Right lung (tissue), 10 donors: ENCODE measurements at places on chromosomes 6 and 20. TPM values are rescaled to one million over a fixed set of nuclear protein-coding genes. Genes with fewer than 3 reads are reported as not detected.

Gene RNF182
- polyA plus RNA-seq: 6.3 TPM

Gene C6orf58
- 1.8 TPM for polyA plus RNA-seq

Gene VPS16
- polyA plus RNA-seq: 36.4 TPM

Gene PDE7B
- polyA plus RNA-seq: 4.7 TPM

Gene MUCL3
- polyA plus RNA-seq: 0.10 TPM

Gene MOXD1
- polyA plus RNA-seq: 57.5 TPM

Gene ARMH2
- polyA plus RNA-seq: not detected

Gene GJA1
- 109 TPM for polyA plus RNA-seq

DNA sequence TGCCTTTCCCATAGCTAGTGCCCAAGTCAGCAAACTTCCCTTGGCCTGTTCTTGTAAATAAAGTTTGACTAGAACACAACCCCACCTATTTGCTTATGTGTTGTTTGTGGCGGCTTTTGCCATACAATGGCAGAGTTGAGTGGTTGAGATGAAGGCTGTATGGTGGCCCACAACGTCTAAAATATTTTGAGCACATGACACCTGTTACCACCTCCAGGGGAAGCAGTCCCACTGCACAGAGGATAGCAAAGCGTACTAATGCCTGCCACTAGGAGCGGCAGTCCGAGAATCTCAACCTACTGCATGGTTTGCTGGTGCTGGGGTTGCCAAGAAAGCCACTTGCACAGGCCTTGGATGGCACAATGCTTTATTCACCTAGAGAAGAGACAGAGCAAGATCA, 58.6 kb downstream of the TGM2 start:
- no peak for DNase-seq

- DNase-seq: no peak
Observed at GRCh38 chr6:37612475-37612874, 85.2 kb downstream of the MDGA1 start.

- peak; percentile 5 for DNase-seq
Observed at GRCh38 chr6:30260036-30260504, 46.9 kb upstream of the TRIM26 start.

DNA sequence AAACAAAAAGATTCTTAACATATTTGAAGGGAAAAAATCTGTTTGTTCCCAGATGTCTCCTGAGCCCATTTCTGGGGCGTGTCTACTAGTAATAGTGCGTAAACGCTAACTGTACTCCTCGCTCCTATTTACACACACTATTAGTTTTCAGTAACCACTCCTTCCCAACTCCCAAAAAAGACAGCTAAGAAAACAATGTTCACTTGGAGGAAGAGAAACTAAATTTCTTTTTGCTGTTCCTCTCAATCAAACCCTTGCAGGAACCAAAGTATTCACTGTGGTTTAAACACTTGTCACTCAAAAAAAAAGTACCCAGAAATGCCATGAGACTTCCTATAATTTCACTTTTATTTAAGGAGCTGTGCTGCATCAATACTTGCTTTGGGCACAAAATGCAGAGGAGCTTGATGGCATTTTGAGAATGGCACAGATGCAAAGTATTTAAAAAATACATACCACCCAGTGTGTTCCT, 118.2 kb downstream of the BACH2 start:
- no peak for DNase-seq

DNA sequence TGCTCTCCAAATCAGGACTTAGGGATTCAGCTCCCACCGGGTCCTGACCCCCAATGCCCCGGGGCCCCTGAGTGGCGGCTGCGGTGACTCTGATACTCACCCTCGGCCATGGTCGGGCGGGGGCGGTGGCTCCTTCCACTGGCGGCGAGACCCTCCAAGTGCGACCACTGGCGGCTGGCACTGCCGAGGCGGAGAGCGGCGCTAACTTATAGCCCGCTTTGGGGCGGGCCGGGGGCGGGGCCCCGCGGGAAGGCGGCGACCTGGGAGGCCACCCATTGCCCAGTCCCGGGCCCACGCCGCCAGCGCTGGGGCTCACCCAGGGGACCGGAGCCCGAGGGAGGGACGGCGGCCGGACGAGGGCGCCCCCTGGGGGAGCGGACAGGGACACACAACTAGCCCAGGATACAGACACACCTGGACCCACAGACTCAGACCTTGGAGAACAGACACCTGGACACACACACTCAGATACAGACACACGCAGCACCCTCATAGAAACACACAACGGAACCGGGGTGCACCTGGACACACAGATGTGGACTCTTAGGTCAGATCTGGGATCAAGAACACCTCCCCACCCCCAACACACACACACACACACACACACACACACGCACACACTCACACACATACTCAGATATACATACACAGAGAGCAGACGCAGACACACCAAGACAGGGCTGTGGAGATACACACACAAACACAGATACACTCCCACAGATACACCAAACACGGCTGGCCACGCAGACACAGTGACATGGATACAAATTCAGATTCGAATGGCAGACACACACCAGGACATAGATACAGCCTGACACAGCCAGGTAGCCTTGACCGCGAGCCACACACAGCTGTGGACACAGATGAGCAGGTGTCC, at the start of gene TGM2:
Gene TGM2 (minus strand): TSS at position 182 of the 877 bp plus-strand sequence. CDS start 72 bp downstream, at position 110.
- DNase-seq: peak; percentile 71

DNA sequence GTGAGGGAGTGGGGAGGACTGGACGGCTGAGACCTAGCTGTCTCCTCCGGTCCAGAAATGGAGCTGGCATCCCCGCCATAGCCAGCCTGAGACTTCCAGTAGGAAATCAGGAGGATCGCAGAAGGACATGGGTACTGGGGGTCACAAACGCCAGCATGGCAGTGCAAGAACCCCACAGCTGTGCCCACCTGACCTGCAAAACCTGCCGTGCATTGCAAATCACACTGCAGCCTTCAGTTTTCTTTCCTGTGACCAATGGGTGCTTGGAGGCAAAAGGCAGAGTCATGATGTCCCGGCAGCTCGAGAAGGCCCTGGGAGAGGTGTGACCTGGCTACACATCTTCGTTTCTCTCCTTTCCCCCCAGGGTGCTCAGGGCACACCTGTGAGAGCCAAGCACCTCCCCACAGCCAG, 23.3 kb upstream of the PHACTR3 start:
- DNase-seq: no peak

DNA sequence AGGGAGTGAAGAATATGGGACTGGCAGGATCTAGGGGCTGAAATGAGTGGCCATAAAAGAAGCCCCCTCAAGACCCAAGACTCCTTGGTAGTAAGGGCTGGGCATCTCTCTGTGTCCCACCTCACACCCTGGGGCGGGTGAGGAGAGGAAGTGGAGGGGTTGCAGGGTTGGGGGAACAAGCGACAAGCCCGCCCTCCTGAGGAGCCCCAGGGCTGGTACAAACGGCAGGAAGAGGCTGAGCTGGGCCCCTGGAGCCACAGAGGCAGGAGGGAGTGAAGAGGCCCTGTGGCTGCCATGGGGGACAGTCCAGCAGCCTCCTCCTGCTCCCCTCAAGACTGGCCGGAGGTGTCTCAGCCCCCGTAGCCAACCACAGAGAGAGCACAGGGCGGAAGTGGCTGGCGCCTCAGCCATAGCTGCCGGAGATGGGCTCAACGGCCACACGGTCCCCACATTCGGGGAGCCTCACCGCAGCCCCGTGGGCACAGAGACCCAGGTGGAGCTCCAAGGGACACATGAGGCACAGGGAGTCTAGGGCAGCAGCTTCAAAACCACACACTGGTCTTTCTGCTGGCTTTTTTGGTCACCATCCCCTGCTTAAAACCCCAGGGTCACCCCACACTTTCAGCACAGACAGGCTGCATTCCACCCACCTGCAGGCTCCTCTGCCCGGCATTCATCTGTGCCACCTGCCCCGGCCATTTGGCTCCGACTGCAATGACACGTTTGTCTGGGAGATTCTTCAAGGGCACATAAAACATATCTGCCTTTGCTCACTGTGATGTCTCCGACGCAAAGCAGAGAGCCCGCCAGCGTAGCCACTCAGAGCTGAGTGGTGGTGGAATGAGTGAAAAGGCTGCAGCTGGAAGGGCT, 524 bp downstream of the C20orf203 start:
- no peak for DNase-seq

DNA sequence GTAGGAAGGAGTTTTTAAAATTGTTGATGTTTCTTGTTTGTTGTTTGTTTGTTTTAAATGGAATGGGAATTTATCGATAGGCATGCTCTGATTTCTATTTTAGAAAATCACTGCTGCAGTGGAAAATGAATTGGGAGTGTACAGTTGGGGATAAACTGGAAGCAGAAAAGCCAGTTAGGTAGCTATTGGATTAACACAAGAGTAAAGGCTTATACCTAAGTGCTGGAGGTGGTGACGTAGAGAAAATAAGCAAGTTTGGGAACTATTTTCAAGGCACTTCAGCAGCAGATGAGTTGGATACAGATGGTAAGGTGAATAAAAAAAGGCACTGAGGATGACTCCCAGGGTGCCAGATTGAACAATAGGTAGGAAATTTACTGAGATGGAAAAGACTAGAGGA, 164.9 kb downstream of the PLCB4 start:
- no peak for DNase-seq

DNA sequence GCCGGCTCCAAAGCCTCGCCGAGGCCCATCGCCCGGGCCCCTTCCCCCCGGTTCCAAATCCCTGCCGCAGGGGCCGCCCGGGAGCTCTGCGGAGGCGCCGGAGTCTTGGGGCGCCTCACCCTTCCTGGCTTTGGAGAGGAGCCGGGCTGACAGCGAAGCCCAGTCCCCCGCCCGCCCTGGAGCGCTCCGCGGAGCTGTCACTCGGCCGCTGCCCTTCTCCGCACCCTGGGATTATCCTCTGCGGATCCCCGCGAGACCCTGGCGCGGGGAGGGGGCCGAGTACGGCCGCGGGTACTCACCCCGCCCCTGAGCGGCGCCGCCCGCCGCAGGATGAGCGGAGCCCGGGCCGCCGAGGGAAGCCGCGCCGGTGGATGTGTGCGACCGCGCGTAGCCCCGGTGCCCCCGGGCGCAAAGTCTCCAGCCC, 343 bp downstream of the SNAP91 start:
- DNase-seq: peak; percentile 25

- no peak for DNase-seq
Observed at GRCh38 chr6:16265351-16266341, 27.3 kb downstream of the GMPR start.

GRCh38 chr6:73560182-73560732, 39.4 kb upstream of the EEF1A1 start:
- no peak for DNase-seq

DNA sequence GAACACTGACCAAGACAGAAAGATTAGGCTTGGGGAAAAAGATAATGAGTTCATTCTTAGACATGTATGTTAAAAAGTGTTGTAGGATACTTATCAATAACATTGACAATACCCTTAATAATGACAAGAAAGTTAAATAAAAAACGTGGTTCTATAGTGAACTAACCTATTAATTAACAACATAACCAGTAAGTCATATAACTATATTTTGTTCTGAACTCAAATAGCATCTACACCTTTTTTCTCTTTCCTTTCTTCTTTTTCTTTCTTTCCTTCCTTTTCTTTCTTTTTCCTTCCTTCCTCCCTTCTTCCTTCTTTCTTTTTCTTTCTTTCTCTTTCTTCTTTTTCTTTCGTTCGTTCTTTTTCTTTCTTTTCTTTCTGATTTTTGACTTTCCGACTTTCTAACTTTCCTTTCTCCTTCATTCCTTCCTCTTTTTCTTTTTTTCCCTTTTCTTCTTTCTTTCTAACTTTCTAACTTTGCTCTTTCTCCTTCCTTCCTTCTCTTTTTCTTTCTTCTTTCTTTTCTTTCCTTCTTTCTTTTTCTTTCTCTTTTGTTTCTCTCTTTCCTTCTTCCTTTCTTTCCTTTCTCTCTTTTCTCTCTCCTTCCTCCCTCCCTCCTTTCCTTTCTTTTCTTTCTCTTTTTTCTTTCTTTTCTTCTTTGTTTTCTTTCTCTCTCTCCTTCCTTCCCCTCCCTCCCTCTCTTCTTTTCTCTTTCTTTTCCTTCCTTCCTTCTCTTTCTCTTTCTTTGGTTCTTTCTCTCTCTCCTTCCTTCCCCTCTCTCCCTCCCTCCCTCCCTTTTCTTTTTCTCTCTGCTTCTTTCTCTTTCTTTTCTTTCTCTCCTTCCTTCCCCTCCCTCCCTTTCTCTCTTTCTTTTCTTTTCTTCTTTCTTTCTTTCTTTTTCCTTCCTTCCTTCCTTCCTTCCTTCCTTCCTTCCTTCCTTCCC, 24.6 kb downstream of the PRSS35 start:
- no peak for DNase-seq

DNA sequence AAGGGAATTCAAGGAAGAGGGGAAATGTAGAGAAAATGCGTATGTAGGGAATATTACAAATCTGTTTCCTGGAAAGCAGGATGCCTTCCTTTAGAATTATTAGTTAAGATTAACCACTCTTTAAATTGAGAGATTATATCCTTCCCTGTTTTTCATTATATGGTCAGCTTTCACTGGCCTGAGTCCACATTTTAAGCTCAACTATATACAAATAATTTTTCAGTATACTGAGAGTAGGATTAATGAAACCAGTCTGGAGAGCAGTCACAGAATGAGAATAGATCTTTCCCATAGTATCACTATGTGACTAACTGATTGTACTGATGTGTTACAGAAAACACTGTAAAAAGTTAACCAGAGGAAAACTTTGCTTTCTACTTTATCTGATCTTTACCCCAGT, 306.3 kb downstream of the LAMA2 start:
- no peak for DNase-seq
